Prostate gland (tissue), 2 donors: ENCODE measurements at places on chromosomes 11 and 22. TPM values are rescaled to one million over a fixed set of nuclear protein-coding genes. Genes with fewer than 3 reads are reported as not detected.

The CDC42BPG gene
- total RNA-seq, result 24.0 TPM

The TRPC6 gene
- 4.1 TPM for total RNA-seq

The MAPK8IP2 gene
- 5.1 TPM for total RNA-seq

The SLC25A18 gene
- 9.0 TPM for total RNA-seq

The FOLR2 gene
- 0.87 TPM for total RNA-seq

The SEPTIN3 gene
- total RNA-seq, result 0.46 TPM

The OSBP2 gene
- 4.5 TPM for total RNA-seq

The CD3D gene
- total RNA-seq, result 4.4 TPM

The OR52A1 gene
- not detected for total RNA-seq

The C22orf15 gene
- total RNA-seq, result not detected

The DEFB131B gene
- not detected for total RNA-seq

The HORMAD2 gene
- not detected for total RNA-seq

The SLC5A4 gene
- 0.23 TPM for total RNA-seq

The NCR3LG1 gene
- total RNA-seq, result 0.41 TPM

The UPK3A gene
- total RNA-seq, result 103 TPM

The THY1 gene
- total RNA-seq, result 3.3 TPM

The PAMR1 gene
- total RNA-seq, result 6.5 TPM

The TRIM51 gene
- not detected for total RNA-seq

The WT1 gene
- total RNA-seq, result 170 TPM

The LIF gene
- 0.59 TPM for total RNA-seq

The CELSR1 gene
- 38.2 TPM for total RNA-seq

The SCGB1D2 gene
- total RNA-seq, result not detected

The ROBO4 gene
- 8.5 TPM for total RNA-seq

The RHBDD3 gene
- total RNA-seq, result 66.9 TPM
